ENCODE measurements at places on chromosomes 3 and 15. TPM values are rescaled to one million over a fixed set of nuclear protein-coding genes. Genes with fewer than 3 reads are reported as not detected.

Gene GP9
- 2.4 TPM for polyA plus RNA-seq

DNA sequence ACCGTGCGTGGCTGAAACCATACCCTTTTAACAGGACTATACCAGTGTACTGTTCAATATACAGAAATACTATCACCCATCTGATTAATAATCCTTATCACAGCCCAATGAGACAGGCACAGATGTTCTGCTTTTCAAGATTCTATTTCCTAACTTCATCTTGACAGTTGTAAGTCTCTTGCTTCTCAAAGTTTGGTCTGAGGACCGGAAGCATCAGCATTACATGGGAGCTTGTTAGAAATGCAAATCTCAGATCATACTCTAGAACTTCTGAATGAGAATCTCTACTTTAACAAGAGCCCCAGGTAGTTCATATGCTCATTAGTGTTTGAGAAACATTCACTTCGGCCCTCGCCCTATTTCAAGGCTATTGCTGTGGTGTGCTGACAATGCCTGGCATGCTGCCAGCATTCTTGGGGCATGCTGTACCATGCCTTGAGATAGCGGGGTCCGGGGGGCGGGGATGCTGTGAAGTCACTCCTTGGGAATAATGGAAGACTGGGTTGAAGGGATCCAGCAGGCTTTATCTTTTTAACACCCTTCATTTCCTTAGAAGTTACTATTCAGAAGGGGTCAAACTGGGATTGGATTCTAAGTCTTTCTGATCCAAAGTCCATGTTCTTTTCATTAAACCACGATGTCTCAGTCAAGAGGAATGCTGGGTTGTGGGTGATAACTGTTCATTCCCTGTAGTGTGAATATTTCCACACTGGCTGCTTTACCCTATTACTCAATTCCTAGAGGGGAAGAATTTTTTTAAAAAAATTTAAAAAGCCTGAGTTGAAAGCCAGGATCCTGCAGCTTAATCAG is 194.7 kb downstream of the LPP start:
- DNase-seq, result no peak

Gene SLC28A1
- 6.1 TPM for polyA plus RNA-seq

DNA sequence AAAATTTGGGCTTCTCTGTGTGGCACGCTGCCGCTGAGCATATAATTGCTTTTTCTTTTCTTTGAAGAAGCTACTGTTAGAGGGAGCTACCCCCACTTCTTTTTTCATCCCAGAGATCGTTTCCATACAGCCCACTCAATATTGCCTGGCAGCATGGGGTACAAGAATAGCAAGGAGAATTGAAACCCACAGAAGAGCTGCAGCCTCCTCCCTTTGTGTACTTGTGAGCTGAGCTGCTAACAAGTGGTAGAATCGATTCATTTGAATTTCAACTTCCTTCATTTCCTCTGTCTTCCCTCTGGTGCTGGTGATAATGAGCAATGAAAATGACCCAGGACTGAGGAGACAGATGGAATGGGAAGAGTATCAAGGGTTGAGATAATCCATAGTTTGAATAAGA is 64.9 kb downstream of the LRRC3B start:
- no peak for DNase-seq

GRCh38 chr15:58703610-58704009 is 45.9 kb downstream of the ADAM10 start:
- no peak for DNase-seq

DNA sequence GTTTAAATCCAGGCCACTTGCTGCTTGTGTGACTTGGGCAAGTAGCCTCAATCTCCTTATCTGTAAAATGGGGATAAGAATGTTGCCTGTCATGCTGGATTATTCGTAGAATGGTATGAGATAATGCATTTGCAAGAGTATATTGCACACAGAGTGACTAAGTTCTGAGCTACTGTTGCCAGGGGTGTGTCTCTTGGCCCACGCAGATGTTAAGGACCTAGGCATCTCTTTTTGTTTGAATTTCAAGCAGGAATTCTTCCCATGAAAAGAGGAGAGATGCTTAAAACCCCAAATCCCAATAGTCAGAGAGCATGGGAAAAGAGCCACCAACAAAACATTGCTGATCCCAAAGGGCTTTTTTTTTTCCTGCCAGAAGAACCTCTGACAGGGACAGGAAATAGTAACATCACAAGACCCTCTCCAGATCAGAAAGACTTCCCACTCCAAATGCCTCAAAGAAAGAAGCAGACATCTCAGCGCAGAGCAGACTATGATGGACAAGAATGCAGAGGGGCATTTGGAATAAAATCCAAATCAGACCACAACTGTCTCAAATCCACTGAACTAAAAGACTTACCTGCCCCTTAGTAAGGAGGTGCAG is 90.5 kb downstream of the MRPL46 start:
- no peak for DNase-seq

GRCh38 chr3:51940648-51941462 is 849 bp downstream of the RRP9 start:
- no peak for DNase-seq

DNA sequence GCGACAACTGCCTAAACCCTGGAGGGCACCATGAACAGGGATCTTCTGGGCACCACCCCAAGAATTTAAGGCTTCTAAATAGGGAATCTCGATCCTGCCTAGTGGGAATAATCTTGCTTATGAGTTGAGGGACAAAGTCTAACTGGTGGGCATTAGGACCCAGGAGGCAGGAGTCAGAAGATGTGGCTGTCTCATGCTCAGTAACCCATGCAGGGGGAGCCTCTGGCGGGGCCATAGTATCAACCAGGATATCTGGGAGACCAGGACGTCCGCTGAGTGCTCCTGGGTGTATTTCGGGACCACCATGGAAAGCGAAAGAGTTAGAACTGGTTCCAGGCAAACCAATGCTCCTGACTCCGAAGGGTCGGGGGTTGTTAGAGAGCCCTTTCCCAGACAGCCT is 356.1 kb downstream of the OTOL1 start:
- no peak for DNase-seq

DNA sequence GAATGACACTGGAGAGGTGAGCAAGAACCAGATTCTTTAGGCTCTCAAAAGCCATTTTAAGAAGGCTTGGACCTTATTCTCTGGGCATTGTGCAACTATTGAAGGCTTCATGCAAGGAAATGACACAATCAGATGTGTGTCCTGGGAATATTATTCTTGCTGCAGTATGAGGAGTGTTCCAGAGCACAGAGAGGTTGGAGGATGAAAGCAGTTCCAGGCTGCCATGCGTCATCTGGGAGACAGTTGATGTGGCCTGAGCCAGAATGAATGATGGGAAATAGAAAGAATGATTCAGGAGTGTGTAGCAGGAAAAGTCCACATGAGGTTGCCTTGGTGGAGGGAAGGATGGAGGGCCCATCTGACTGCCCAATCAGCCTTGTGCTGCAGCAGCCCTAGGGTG is 123.1 kb downstream of the CHCHD6 start:
- DNase-seq, result no peak

GRCh38 chr3:165056510-165056909 is 21.8 kb downstream of the SI start:
- DNase-seq, result no peak

Measured in left renal pelvis (tissue), 4 donors.